Smooth muscle cell of the pulmonary artery (primary cell): ENCODE measurements at places on chromosomes 7 and 10. TPM values are rescaled to one million over a fixed set of nuclear protein-coding genes. Genes with fewer than 3 reads are reported as not detected.

The FAM20C gene
- total RNA-seq, result 72.9 and 256 TPM in 2 replicates

The ADRA2A gene
- 0.20 and 2.0 TPM in 2 replicates for total RNA-seq

The MRC1 gene
- total RNA-seq, result under 0.01 TPM in 1 of 2 replicates, not detected in the other

The NUTM2B gene
- 0.30 and 0.39 TPM in 2 replicates for total RNA-seq

The NME8 gene
- total RNA-seq, result not detected in 2 replicates
